ENCODE measurements at places on chromosomes 4 and X.
A peak's percentile ranks its signal among the peaks of the same experiment; 100 is the strongest.

DNA sequence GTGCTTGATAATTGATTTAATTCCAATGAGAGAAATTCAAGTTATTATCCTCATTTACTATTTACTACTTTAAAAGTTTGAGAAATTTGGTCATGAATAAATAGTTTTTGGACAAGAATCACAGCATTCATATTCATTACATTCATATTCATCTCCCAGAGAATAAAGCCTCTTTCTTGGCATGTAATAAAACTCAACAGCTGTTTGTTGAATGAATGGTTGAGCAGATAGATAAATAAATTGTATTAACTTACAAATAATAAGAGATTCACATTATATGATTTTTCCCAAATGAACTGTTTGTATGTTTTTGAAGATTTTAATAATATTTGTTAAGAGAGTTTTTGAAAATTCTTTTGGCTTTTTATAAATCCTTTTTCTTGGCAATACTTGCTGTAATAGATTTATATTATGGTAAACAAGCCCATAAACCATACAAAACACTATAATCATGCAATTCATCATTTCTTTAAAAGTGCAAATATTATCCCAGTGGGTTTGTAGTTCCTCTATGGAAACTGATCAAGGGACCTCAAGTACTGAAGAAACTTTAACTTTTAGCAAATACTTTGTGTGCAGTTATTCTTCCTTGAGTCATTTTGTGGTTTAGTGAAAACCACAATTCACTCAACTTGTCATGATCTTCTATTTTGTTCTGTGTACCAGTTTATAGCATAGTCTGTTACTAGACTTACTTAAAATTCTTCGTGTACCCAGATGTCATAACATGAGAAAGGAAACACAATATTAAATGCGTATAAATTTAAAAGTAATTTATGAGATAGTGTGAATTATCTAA is 371.8 kb downstream of the ADGRL3 start:
- no peak for DNase-seq

DNA sequence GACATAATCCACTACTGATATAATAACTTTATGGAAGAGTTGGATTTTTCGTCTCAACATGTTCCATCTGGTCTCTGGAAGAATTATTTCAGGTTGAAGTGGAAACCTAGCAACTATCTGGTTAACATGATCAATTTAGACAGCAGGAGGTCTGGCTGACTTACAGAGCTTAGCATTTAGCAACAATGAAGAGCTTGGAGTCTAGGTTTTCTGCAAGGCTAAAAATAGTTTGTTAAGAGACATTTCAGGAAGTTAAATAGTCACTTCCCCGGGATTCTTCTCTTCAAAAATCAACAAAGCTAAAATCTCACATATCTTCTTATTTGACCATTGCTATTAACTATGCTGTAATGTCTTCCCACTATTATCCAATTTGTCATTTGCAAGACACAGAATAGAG is 418.6 kb upstream of the DIPK2B start:
- DNase-seq: no peak

DNA sequence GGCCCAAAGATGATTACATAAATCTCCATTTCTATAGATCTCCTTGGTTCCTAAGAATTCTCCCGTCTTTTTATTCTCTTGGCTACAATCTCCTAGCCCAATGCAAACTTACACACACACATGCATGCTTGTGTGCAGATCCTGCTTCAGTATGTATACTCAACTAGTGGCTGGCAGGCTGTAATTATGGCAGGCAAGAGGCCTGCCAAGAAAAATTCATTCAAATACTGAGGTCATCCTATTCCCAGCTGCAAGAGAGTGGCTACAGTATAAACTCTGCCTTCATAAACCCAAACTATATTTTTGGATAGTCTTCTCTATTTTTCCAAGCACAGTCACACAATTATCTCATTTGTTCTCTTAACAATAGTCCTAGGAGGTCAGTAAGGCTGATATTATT is 95.2 kb downstream of the SHROOM4 start:
- no peak for DNase-seq

- peak; percentile 67 for DNase-seq
Observed at GRCh38 chrX:103629318-103630170, 769 bp downstream of the TCEAL1 start.

DNA sequence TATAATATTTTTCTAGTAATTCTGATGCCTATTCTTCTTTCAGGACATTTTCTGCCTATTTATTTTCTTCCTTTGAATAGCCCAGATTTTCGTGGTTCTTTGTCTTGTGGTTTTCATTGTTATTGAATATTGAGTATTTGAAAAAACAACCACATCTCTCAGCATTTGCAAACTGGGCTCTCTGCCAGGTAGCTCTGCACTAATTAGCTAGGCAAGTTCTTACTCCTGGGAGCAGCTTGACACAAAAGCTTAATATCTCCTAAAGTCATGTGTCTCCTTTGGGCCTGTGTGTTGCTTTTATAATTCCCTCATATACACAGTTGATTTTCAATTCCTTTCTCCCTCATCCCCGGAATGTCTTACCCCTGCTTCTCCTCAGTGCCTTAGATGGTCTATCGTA is 413.5 kb upstream of the GRIA3 start:
- no peak for DNase-seq

Measured in GM03348 (cell line).